Epithelial cell of esophagus (primary cell): ENCODE measurements at places on chromosomes 7 and 10.

- DNase-seq = no peak
Measured at GRCh38 chr7:50560865-50561351, 4.3 kb downstream of the DDC start.

GRCh38 chr7:54439391-54439790, 102.8 kb upstream of the VSTM2A start:
- no peak for DNase-seq

DNA sequence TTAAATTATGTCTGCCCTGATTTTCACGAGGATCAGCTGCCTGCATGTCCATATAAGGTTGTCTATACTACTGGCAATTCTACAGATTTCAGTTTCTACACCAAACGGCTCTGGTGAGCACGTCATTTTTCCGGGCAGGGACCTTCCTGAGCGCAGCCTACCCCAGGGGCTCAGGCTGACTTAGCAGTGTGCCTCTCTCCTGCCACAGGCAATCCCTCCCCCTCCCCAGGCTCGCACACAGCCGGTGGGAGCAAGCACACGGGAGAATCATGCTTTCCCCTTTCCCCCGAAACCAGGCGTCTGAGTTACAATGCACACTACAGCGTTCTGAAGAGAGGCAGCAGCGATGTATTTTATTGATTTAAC, 1.7 kb downstream of the KLF6 start:
- peak; percentile 44 for DNase-seq

DNA sequence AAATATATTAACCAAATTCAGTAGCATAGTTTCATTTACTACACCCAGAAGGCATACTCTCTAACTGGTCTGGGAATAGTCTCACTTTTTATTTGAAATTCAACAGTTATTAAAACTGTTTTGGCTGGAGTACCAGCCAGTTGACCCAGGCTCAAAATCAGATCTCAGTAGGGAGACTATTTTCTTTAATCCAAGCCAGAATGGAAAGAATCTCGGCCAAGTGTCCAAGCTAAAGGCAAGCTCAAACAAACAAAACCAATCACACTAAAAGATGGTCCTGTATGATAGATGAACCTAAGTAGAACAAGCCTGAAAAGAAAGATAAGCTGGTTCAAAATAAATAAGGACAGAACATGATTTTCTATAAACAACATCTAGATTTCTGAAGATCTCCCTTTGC, 259.6 kb upstream of the POM121L12 start:
- DNase-seq = no peak

GRCh38 chr10:89204621-89205185, 2.4 kb downstream of the CH25H start:
- no peak for DNase-seq

- peak; percentile 58 for DNase-seq
Measured at GRCh38 chr7:118094044-118094443, 89.9 kb upstream of the LSM8 start.

GRCh38 chr7:66313886-66314568, 108.9 kb downstream of the TPST1 start:
- DNase-seq = no peak
